ENCODE measurements at places on chromosomes 3 and 15. TPM values are rescaled to one million over a fixed set of nuclear protein-coding genes. Genes with fewer than 3 reads are reported as not detected.

The TFRC gene
- 36.7 TPM for total RNA-seq

The PLSCR2 gene
- not detected for total RNA-seq

The CHRNA7 gene
- total RNA-seq: 1.3 TPM

The CCR9 gene
- not detected for total RNA-seq

The PLAAT1 gene
- total RNA-seq: not detected

The ANKRD63 gene
- not detected for total RNA-seq

The DNAJA4 gene
- 16.9 TPM for total RNA-seq

The GPR27 gene
- total RNA-seq: 3.0 TPM

The ARL14 gene
- total RNA-seq: not detected

The GHSR gene
- not detected for total RNA-seq

The ATP10A gene
- total RNA-seq: 12.0 TPM

The CHP1 gene
- 137 TPM for total RNA-seq

The ECE2 gene
- total RNA-seq: not detected

The CP gene
- 17.7 TPM for total RNA-seq

Measured in tibial nerve (tissue), 4 donors.